ENCODE measurements at places on chromosomes 13 and 19.

DNA sequence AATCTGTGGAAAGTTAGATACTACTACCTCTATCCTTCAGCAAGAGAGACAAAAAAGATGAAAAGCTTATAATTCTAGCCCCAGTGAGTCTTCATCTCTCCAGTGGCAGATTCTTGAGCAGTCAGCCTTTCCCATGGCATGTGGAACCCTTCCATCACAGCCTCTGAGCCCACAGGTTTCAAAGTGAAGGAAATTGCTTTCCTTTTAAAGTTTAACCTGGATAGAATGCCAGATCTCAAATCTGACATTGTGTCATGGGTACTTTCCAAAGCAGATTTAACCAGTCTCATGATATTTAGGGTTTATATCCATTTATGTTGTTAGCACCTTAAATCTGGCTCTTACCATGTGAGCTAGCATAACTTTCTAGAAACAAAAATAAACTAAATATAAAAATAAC is 39.3 kb downstream of the POLR1D start:
- no peak for DNase-seq

DNA sequence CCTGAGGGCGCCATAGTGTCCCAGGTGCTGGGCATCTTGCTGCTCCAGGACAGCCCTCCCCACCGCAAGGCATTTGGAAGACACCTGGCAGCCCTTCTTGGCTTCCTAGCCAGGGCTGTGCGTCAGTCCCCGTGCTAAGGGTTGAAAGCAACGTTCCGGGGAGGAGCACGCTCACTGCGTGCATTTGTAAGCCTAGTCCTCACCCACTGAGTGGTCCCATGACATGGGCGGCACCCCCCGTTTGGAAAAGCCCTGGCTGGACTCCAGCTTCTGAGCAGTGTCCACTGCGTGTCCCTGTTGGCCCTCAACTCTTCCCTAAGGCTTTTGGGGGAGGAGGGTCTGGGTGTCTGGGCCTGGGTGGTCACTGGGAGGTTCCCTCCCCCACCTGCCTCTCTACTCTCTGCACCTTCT is 76.3 kb upstream of the GPR183 start:
- DNase-seq, result no peak

GRCh38 chr13:75699062-75699461 is 62.9 kb downstream of the LMO7 start:
- no peak for DNase-seq

GRCh38 chr13:112664501-112665203 is 25.2 kb upstream of the ATP11A start:
- DNase-seq, result no peak

DNA sequence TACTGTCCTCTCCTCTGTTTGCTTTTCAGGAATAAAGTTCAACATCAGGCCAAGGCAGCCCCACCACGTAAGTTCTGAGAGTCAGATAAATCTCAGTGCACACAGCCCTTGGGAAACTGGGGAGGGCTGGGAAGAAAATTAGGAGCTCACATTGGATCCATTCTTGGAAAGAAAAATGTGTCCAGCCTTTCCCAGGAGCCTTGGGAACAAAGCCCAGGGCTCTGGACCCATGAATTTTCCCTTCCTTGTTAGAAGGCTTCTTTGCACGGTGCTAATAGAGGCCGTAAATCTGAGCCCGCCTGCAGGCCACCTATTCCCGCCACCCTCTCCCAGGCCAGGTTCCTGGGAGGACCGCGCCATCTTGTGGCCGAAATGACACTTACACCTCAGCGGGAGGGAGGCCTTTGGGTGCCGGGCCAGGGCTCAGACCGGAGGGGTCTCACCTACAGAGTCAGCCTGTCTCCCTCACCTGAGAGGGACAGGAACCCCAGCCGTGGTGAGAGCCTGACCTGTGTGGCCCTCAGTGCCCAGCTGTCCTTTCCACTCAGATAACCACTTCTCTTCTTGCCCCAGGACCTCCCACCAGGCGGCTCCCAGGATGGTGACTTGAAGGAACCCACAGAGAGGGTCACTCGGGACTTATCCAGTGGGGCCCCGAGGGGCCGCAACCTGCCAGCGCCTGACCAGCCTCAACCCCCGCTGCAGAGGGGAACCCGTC is 25.1 kb upstream of the KCTD15 start:
- DNase-seq, result peak; percentile 60

- DNase-seq, result no peak
Observed at GRCh38 chr19:28638445-28638844, 574.5 kb downstream of the UQCRFS1 start.

DNA sequence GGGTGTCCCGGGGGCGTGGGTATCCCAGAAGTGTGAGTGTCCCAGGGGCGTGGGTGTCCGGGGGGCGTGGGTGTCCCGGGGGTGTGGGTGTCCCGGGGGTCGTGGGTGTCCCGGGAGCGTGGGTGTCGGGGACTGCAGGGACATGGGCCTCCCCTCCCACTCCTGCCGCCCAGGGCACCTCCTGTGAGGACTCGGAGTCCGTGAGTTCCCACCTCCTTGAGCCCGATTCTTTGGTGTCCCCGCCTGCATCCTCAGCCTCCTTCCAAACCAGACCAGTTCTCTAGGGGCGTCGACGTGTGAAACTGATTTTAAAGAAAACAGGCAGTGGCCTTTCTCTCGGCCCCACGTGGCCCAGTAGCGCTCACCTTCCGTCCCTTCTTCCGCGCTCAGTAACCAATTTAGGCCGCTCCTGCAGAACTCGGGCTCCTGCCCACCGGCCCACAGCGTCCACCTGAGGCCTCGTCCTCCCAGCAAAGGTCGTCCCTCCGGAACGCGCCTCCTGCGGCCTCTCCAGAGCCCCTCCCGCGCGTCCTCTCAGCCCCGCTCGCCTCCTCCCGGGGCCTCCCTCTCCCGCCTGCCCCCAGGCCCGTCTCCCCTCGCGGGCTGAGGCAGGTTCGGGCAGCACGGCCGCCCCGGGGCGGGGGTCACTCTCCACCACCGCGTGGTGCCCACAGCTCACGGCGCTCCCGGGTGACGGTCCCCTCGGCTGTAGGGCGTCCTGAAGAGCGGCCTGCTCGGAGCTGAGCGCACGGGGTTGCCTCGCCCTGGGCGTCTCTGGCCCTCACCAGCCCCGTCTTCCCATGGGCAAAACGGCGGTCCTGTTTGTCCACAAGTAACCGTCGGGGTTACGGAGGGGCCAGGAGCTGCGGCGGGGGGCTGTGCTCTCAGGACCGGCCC is 3.8 kb downstream of the F7 start:
- no peak for DNase-seq

DNA sequence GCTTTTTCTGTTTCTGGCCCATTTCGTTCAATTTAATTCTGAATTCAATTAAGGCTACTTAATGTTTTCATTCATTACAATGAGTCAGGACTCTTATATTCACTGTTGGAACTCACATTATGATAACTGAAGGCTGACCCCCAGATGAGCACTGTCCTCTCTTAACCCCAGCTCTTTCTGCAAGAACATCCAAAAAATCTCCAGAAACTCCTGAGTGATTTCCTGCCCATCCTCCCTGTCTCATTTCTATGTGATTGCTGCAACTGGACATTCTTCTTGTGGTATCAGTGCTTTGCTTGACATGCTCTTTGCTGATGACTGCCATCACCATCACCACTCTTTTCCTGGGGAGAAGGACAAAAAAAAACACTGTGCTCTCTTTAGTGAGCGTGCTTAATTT is 240.3 kb downstream of the SPRY2 start:
- no peak for DNase-seq

DNA sequence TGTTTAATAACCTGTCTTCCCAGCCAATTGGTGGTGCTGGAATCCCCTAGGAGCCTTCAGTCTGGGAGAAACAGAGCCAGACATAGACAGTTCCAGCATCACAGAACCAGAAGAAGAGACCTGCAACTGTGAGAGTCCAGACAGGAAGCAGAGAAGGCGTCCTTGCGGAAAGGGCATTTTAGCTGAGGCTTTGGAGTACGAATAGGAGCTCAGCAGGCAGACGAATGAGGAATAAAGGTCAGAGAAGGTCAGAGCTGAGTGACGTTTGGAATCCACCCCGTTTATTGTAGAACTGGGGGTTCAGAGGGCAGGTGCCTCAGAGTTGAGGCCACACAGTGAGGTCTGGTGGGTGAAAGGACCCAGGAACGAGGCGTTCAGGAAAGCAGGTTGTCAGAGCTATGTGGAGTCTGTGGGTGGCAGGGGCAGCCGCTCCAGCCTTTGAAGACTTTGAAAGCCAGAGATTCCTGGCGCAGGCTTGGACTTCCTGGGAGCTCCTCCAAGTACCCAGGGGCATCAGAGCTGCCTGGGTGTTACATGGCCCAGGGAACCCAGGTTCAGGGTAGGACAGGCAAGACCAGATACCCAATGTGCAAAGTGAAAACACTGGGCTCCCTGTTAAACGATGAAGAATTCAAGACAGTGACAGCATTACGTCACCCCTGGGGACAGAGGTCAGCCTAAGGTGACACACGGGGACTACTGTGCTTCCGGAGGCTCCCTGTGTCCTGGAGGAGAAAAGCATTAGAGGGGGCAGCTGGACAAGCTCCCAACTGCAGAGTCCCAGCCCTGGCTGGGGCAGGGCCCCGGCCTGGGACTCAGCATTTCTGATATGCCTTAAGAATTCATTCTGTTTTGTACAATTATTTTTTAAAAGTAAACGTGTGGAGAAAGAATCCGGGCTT is 5.5 kb downstream of the ARRDC2 start:
- no peak for DNase-seq

- DNase-seq, result no peak
Observed at GRCh38 chr13:65499256-65499655, 1730.9 kb downstream of the PCDH9 start.

GRCh38 chr13:112448621-112449544 is 72.7 kb downstream of the SPACA7 start:
- no peak for DNase-seq

GRCh38 chr13:44680746-44681355 is 104.7 kb upstream of the TSC22D1 start:
- DNase-seq, result no peak

DNA sequence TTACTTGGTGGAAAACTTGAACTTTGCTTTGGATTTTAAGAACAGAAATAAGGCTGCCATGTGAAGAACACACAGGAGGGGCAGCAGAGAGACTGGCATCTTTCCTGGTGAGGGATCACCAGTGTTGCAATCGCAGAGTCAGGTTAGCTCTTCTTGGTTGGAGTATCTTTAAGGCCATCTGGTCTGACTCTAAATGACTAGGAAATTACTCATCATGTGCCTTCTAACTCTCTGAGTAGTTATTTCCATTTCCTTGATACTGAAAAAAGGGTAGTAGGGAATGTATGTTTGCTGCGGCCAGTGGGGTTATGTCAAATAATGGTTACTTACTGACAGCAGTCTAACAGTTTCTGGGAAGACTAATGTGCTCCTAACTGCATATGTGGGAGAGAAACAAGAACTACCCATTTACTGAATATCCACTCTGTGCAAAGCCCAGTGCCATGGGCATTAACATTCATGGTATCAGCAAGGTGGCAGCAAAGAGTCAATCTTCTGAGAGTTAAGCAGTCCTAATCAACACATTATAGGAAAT is 122.1 kb downstream of the COG6 start:
- DNase-seq, result no peak

- no peak for DNase-seq
Observed at GRCh38 chr13:59607780-59608233, 555.9 kb downstream of the DIAPH3 start.

- DNase-seq, result no peak
Observed at GRCh38 chr13:90846936-90847335, 500.6 kb upstream of the MIR17HG start.

DNA sequence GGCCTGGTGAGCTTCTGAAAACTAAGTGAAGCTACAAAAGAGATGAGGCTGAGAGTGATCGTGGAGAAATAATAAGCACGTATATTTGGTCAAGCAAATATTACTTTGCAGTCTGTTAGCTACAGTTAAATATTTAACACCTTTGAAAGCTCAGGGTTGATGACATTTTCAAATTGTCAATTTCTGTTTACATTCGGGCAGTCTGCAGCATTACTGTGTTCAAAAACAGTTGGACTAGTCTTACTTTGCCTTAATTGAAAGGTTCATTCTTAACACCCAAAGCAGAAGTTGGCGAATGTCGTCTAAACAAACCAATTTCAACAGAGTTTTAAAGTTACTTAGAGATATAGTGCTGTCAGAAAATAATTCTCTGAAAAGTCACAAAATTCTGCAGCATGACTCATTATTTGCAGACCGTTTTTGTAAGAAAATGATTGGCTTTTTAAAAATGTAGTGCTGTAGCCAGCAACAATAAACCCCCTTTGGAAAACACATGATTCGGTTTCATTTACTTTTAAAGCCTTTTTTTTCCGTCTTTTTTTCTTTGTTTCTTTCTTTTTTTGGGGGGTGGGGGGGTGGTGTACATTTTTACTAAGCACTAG is 549.0 kb downstream of the GPC6 start:
- DNase-seq, result no peak

DNA sequence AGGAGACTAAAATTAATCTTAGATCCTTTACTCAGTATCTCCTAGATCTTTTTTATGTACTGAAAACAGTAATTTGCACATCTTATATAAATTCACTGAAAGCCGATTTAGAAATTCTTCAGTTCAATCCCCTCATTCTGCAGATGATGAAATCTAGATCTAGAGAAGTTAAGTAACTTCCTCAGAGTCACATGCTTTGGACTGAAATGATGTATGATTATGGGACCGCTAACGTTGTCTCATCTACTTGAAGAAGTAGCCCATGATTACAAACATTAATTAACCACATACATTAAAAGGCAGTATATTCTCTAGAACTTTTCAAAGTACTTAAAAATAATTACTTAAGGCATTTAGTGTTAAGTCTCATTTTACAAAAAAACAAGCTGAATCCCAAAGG is 37.8 kb downstream of the ELF1 start:
- no peak for DNase-seq

DNA sequence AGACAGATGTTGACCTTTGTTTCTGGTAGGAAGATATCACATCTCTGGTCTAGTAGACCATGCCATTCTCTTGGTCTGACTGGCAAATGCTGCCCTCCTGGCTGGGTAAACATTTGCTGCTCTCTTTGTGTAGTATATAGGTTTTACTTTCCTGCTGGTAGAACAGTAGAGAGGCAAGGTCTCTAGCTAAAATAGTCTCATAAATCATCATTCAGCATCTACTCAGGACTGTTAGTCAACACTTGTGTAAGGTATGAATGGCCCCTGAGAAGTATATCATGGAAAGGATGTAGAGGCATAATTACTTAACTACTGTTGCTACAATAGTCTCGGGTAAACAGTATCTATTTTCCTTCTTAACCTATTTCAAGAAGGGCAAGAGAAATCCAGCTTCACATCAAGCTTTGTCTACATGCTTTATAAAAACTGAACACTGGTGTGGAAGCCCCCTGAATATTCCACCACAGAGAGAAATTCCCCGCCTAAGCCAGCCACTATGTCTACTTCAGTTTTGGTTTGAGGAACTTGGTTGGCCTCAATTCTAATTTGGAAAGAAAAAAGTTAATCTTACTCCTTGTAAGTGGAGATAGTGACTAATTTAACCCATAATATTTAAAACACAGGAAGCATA is 18.4 kb upstream of the MYCBP2 start:
- peak; percentile 84 for DNase-seq

- no peak for DNase-seq
Observed at GRCh38 chr13:29707876-29708543, 112.5 kb upstream of the SLC7A1 start.

- no peak for DNase-seq
Observed at GRCh38 chr19:19423322-19423721, 17.8 kb downstream of the GATAD2A start.
